ENCODE measurements at places on chromosomes 11 and 22. TPM values are rescaled to one million over a fixed set of nuclear protein-coding genes. Genes with fewer than 3 reads are reported as not detected.

DNA sequence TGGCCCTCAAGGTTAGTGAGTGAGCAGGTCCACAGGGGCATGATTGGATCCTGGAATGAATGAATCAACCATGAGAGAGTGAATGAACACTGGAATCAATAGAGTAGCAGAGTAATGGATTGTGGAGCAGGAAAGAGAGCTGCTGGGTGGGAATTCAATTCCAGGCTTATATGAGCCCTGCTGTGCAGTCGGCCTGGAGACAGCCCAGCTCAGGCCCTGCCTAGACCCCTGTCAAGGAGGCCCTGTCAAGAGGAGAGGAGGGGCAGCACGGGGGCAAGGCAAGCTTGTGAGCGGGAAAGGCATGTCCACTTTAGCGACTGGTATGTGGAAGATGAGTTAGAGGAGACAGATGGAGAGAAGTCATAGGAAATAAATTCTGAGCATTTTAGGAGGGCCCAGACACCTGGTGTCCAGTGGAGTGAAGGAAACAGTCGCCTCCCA is 1.3 kb upstream of the FOLR1 start:
- no peak for DNase-seq

DNA sequence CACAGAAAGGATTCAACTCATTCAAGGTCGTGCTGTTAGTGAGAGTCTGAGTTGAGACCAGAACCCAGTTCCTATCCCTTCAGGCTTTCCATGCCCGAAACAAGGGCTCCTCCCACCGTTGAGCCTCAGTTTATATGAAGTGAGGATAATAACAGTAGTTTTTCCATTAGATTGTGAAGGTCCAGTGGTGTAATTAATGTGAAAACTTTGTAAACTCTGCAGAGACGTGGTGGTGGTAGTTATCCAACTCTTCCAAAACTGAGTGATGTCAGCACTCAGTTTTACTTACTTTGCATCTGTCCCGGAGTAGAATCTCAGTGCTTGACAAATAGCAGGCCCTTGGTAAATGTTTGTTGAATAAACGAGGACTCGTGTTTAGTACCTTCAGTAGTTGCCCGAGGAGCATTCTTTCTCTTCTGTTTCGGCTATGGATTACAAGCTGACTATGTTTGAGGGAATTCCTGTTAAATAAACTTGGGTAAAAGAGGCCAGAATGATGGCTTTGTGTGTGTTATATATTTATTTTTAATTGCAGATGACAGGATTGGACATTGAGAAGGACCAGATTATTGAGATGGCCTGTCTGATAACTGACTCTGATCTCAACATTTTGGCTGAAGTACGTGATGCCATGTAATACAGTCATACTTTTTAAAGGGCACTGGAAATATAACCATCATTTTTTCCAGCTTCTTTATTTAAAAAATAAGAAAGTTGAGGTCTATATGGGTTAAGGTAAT is 1.0 kb downstream of the REXO2 start:
- no peak for DNase-seq

GRCh38 chr11:78562398-78562797 is 12.3 kb downstream of the NARS2 start:
- DNase-seq = no peak

- peak; percentile 20 for DNase-seq
Observed at GRCh38 chr22:48577014-48577690, 1250.5 kb downstream of the BRD1 start.

- DNase-seq = peak; percentile 49
Observed at GRCh38 chr22:44702479-44703198, 635 bp downstream of the PRR5 start.

- no peak for DNase-seq
Observed at GRCh38 chr11:50098186-50098725, 65.6 kb downstream of the OR4C45 start.

DNA sequence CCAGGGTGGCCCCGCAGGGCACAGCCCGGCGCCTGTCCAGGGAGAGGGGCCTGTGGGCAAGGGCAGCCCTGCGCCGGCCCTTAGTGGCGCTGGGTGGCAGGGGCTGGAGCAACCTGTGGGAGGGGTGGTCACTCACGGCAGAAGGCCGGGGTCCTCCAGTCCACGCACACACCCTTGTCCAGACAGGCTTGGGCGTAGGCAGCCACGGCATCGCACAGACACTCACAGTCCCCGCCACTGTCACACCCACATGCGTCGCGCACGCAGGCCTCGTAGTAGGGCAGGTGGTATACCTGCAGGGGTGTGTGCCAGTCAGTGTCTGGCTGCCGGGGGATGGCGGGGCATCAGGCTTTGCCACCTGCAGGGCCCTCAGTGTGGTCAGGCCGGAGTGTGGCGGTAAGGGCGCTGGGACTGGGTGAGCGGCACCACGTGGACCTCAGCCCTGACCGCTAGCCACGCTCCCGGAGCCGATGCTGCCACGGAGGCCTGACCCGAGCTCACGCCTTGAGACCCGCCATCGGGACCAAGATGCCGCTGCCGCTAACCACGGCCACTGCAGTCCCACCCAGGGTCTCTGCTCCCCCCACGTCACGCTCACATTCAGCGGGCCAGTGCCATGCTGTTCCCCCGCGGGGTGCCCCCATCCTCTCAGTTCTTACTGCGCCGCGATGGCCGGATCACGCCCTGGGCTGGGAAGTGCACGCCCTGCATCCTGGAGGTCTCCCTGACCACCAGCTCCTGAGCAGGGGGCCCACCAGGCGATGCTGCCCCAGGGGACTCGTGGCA is 12.5 kb downstream of the MUC6 start:
- no peak for DNase-seq

Gene TMEM191B
- total RNA-seq = 0.59 TPM

Gene MS4A15
- total RNA-seq = not detected

Gene GSTP1
- total RNA-seq = 360 TPM

GRCh38 chr11:7573558-7574296 is 59.9 kb downstream of the PPFIBP2 start:
- DNase-seq = no peak

DNA sequence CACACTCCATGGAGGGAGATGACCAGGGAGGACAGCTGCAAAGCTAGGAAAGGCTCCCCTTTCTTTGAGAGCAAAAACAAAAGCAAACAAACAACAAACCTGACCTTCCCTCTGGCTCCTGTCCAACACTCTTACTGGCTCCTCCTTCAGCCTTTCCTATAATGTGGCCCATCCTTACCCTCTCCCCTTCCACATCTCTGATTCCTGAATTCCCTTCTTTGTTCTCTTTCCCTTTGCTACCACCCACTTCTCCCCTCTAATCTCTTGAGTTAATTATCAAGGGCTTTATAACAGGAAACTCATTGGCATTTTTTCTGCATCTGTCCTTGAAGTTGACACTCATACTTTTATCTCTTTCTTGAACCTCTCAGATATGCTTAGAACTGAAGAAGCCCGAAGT is 56.3 kb downstream of the ZNF280B start:
- no peak for DNase-seq

DNA sequence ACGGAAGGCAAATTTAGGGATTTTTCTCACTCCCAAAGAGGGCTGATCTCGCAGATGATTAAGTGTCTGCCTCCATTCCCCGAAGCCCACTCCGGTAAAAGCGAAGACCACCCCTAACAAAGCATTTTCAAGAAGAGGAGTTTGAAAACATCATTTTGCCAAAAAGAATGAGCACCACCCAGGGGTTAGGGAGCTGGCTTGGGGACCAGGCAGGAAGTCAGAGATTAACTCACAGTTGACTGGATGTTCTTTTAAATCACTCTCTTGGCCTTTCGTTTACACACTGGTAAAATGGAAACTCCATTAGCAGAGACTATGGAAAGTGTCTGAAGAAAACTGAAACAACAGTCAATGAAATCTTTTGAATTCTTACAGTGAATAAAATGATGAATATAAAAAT is 7.9 kb upstream of the TRIM44 start:
- DNase-seq = no peak

Gene MMP12
- not detected for total RNA-seq

DNA sequence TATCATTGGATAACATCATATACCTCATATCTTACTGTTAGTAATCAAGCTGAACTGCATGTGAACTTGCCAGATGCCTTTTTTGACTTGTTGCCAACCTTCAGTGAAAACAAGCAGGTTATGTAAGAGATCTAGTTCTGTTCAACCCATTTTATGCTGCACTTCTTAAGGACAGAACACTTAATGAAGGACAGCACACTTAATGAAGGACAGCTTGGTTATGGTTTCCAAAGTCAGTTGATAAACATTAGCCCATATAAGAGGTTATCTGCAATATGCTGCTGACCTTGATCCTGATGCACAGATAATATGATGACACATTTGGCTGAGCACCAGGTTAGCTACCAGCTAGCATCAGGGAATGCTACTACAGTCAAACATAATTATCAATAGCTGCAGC is 358.7 kb upstream of the PDGFD start:
- DNase-seq = no peak

DNA sequence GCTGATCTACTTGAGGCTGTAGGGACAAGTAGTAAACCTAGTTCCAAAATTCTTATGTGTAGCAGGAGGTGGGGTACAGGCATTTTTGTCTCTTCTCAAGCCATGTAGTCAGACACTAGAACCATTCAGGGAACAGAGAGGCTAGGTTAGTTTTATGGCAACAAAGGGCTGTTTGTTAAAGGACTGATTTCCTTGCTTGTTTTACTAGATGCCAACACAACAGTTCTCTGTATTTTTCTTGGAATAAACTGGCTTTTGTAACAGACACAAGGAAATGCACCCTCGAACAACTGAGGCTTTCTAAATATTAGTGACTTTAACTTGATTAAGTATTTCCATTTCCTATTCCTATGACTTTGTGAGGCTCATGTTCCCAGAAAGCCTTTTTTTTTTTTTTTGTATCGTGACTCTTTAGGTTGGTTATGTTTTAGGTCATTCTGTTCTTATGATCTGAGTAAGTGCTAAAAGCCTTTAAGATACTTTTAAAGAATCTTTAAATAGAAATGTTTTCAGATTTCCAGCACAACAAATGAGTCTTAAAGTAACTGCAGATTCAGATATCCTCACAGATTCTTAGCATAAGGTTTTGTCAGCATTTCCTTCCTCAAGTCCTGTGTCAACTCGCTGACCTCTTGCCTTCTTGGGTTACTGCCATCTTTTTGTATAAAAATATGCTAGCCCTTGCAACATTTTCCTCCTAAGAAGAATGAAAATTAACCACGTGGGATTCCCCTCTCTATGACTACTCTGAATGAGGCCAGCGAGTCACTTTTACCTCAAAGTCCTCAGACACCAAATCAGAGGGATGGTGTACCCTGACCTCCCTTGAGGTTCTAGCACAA is 92.5 kb downstream of the CCDC83 start:
- DNase-seq = no peak

- DNase-seq = no peak
Observed at GRCh38 chr11:41235668-41236067, 223.8 kb downstream of the LRRC4C start.

GRCh38 chr11:117075186-117075585 is 23.0 kb downstream of the SIK3 start:
- no peak for DNase-seq

Gene CYP2R1
- total RNA-seq = 6.2 TPM

GRCh38 chr11:58837707-58838388 is 6.7 kb downstream of the GLYATL2 start:
- no peak for DNase-seq

DNA sequence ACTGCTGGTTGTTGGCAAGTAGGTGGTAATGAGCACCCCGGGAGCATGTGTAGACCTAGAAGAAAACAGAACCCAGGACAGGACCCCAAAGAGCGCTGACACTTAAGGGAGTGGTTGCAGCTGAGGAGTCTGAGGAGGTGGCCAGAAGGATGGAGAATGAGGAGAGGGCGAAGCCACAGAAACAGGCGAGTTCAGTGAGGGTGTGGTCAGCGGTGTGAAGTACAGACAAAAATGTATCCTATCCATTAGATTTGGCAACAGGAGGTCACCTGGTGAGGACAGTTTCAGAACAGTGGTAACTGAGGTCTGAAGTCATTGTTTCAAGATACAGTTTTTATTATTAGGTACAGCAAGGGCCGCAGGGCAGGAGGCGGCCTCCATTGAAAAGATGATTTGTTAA is 8.6 kb upstream of the THY1 start:
- no peak for DNase-seq

Gene SRSF8
- 24.9 TPM for total RNA-seq

DNA sequence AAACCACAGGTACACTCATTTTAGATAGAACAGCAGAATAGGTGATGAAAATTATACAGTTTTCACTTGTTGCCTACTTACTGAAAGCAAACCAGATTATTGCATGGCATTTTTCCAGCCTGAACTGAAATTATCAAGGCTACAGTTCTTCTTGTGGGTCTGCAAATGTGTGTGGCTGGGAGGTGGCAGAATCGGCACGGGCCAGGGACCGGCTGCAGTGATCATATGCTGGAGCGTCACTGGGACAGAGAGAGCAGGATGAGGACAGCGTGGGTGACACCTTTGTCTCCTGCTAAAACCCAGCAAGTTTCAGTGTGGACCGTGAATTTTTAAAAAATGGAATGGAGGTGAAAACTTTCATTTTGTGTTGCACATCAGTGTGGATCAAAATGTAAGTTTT is 59.3 kb upstream of the PITPNB start:
- no peak for DNase-seq

DNA sequence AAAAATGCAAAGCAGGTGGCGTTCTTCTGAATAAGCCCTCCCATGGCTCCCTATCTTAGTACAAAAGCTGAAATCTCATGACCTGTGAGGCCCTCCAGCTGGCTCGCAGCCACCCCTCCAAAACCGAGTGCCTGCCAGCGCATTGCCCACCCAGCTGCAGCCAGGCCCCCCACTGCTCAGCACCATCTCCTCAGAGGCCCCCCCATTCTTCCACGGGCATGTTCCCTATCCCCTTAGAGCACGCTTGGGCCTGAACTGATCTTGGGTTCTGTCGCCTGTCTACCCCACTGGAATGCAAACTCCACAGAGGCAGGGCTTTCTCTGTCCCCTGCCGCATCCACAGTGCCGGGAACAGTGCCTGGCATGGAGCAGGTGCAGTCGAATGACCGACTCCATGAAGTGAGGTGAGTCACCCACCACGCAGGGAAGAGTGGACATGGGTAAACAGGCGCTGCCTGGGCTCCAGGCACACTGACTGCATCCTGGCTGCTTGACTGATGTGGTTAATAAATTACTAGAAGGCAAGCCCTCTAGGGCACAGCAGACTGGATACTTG is 11.3 kb upstream of the EFCAB6 start:
- DNase-seq = no peak

Gene OR52A1
- total RNA-seq = not detected

GRCh38 chr11:118619444-118620197 is 12.2 kb downstream of the PHLDB1 start:
- DNase-seq = peak; percentile 41

Gene APOA5
- total RNA-seq = not detected

DNA sequence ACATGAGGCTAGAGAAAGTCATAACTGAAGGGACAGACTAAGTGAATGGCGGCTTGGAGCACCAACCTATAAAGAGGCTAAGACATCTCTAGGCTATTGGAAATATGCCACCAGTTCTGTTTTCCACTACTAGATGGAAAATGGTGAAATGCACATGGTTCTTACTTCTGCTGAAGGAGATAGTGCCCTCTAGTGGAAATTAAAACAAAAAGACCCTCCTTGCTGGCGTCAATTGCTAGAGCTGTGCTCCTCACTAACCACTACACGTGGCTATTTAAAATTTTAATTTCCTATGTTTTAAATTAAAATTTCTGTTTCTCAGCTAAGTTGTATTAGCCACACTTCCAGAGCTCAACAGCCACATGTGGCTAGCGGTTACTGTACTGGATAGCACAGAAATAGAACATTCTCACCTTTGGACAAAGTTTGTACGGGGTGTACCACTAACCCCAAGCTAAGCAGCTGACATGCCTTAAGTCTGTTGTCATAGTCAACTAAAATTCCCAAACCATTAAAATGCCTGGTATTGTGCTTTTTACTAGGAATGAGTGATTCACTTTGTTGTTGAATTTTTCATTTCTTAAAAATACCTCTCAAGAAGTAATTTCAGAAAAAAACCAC is 34.1 kb upstream of the CALCA start:
- DNase-seq = no peak

Gene NEFH
- 0.12 TPM for total RNA-seq

Data from left ventricle myocardium superior (tissue), 1 donor.